Left cardiac atrium (tissue), 4 donors: ENCODE measurements at places on chromosomes 6 and 20. TPM values are rescaled to one million over a fixed set of nuclear protein-coding genes. Genes with fewer than 3 reads are reported as not detected.
A peak's percentile ranks its signal among the peaks of the same experiment; 100 is the strongest.

GRCh38 chr20:33659341-33660034, 2.6 kb upstream of the C20orf144 start:
- no peak for DNase-seq

DNA sequence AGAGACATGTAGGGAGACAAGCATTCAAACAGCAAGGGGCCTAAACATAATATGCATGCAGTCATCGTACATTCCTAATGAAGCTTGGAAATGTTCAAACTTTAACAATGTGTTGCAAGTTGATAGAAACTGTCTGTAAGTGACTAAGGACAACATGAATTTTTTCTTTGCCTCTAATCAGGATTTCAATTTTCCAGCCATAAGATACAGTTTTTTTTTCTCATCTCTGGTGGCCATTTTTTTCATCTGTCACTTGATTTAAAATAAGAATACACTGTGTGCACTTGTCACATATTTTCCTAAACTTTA, 22.2 kb upstream of the MTRF1L start:
- DNase-seq: no peak

- no peak for DNase-seq
Observed at GRCh38 chr20:39983183-39983582, 705.9 kb downstream of the MAFB start.

DNA sequence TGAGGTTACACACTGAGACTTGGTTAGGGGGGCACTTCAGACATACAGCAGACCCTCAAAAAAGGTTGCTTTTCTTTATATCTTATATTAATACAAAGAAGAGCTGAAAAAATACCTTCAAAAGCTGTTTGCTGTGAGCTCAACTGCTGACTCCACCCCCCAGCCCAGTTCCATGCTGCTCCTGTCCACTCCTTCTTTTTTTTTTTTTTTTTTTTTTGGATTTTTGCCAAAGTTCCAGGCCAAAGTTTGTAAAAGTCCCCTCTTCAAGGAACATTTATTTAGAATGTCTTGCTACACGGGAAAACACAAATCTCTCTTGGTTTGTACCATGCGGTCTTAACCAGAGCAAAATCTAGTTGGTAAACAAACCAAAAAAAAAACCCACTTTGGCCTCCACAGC, 85.3 kb upstream of the AKAP12 start:
- peak; percentile 57 for DNase-seq

GRCh38 chr6:15515660-15516375, 147.0 kb downstream of the DTNBP1 start:
- no peak for DNase-seq

DNA sequence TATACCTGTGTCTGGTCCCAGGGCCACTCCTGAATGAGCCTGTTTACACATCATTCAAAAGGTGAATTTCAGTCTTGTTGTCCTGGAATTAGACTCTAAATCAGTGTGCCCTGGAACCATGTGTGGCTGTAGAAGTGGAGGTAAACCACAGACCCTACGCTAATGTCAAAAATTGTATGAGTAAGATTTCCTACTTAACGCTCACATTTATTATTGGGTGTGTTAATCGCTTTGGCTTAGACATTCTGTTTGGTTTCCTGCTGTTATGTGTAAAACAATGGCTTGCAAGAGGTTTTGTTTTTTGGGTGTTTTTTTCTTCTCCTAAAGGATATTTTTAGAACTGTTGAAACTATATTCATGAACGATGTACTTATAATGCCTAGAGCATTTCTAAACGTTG, 19.3 kb downstream of the PLCB1 start:
- DNase-seq: no peak

DNA sequence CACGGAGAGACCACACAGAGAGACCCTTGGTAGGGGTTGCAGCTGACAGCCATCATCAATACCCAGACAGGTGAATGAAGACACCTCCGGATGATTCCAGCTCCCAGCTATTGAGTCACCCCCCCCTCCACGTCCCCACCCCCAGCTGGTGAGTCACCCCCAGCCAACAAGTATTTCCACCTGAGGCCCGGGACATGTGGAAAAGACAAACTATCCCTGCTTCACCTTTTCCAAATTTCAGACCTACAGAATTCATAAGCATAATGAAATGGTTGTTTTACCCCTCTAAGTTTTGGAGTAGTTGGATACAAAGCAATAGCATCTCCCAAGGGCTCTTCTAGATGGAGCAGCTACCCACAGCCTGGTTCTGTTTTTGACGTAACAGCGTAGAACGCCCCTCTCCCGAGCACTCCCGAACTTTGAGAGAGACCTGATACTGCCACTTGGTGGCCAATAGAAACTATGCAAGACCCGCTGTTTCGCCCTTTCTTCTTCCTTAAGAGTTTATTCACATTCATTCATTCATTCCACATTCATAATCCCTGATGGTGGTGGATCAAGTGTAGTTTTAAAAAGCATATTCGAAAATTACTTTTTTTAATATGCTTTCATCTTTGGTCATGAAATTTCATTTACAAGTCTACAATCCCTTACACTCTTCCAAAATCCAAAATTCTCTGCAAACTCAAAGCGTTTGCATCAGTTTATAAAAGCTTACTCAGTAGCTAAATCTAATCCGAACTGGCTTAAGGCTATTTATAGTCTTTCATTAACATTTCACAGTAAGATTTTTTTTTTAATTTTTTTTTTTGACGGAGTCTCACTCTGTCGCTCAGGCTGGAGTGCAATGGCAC, 15.1 kb upstream of the PPP1R16B start:
- no peak for DNase-seq

DNA sequence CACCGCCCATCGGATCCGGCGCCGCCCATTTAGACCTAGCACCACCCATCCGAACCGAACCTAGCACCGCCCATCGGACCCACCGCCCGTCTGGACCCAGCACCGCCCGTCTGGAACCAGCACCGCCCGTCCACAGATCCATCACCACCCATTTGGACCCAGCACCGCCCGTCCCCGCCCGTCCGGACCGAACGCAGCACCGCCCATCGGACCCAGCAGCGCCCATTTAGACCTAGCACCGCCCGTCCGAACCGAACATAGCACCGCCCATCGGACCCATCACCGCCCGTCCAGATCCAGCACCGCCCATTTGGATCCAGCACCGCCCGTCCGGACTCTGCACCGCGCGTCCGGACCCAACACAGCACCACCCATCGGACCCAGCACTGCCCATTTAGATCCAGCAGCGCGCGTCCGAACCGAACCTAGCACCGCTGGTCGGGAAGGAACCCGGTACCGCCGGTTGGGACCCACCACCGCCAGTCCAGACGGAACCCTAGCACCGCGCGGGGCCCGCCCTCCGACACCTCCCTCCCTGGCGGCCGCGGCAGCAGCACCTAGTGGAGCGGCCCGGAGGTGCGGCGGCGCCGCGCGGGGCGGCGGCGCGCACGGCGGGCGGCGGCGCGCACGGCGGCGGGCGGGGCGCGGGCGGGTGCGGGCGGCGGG, 348 bp upstream of the AFDN start:
- DNase-seq: peak; percentile 84

DNA sequence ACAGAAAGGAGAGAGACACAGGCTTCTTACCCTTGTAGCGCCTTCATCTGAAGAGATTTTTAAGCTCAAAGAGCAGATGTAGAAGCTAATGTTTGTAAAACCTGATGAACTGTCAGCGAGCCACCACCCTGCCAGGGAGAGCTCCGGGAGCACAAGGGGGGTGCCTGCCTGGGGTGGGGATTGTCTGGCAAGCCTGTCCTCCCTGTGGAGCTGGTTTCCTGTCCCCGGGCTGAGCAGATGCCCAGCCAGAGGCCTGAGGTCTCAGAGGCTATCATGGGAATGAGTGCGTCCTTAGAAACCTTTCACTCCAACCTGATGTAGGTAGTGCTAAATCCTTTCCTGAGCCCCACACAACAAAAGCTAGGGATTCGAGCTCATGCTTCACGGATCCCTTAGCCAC, 41.9 kb upstream of the NR2E1 start:
- no peak for DNase-seq

Gene SLC22A7
- not detected for total RNA-seq

Gene TOMM34
- total RNA-seq: 10.9 TPM

Gene MPIG6B
- total RNA-seq: 0.39 TPM

Gene MCCD1
- not detected for total RNA-seq

Gene RBM24
- 132 TPM for total RNA-seq

Gene SLC17A3
- not detected for total RNA-seq

Gene TMEM170B
- 5.6 TPM for total RNA-seq
